ENCODE measurements at places on chromosomes 16 and 17.

DNA sequence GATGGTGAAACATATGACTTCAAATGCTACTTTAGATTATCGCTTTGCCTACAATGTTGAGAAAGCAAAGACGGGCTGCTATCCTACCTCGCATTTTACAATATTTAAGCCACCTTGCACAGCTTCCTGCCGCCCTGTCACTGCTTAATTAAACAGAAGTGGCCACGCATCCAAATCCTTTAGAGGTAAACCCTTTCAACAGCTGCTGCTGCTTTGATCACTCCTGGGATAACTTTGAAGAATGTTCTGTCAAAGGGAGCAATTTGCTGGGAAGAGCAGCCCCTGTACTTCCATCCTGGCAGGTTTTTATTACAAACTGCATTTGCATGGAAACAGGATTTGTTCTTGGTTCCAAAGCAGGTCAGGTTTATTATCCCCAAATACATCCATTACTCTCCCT, 24.2 kb upstream of the SSTR2 start:
- DNase-seq = no peak

- no peak for DNase-seq
These were observed 237.8 kb downstream of the PRKCA start for GRCh38 chr17:66540131-66540781.

- DNase-seq = no peak
These were observed 29.2 kb upstream of the FASN start for GRCh38 chr17:82127315-82127595.

DNA sequence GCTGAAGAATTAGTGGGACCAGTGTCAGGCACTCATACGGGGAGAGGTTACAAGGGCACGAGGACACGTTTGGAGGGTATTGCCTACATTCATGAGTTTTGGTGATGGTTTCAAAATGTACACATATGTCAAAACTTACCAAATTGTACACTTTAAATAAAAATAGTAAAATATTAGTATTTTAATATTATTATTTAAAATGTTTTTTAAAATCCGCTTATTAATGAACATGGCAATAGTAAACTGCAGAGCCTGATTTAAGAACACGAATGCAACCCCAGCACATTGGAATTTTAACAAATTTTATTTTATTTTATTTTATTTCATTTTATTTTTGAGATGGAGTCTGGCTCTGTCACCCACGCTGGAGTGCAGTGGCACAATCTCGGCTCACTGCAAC, 10.9 kb upstream of the ERCC4 start:
- no peak for DNase-seq

- DNase-seq = no peak
These were observed 46.1 kb downstream of the CHCT1 start for GRCh38 chr17:60468371-60468770.

DNA sequence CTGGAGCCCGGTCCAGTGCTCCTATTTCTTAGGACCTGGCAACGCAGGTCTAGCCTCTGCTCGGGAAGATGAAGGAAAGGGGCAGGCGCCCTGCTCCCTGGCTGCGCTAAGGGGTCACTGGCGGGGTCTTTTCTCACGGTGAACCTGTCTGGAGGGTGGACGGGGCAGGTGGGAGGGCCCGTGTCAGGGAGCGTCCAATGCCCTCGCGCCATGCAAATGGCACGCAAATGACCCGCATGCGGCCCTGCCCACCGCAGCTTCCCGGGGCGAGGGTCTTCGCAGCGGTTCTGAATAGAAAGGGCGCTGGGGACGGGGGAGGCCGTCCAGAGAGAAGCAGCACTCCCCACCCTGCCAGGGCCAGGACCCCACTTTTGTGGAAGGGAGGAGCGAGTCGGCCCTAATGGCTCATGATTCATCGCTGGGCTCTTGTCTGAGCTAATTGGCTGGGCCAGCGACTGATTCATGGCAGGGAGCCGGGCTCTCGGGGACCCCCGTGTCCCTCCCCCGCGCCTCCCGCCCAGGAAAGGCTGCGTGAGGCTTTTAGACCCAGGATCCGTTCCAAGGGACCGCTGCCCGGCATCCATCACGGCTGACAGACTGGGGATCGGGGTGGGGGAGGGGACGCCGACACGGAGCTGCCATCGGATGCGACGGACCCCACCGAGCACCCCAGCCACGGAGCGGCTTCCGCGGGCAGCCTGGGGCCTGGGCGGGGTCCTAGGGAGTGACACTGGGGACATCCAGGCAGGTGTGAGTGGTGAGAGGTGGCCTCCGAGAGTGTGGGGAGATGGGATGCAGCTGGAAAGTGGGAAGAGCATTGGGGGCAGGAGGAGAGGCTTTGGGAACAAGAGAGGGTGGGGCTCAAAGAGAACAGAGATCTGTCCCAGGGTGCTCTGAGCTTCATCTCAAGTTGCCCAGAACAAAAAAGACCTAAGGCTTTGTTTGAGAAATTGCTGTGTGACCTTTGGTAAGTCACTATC, 25.0 kb upstream of the NGFR start:
- no peak for DNase-seq

DNA sequence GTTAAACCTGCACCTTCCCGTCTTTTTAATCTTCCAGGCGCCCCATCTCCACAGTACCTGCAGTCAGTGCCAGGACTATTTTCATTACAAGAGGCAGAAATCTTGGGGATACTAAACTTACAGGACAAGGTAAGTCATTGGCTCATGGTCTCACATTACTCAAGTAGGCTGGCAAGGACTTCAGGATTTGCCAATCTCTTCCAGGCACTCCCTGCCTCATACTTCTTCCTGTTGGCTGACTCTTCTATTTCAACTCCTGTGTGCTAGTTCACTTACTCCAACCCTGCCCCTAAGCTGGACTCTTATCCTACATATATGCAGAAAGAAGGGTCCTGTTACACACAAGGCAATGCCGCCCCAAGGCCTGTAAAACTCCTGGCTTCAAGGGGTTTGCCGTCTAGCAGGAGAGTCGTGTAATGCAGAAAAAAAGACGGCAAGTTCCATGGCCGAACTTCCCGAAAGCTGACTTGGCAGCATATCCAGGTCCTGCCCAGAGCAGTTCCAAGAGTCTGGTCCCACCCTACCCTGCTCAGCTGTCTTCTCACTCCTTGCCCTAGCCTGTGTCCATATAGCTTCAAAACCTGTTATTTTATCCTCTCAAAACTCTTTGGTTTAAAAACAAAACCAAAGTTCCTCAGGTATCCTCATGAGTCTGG, 14.8 kb downstream of the ERN1 start:
- no peak for DNase-seq

GRCh38 chr16:58425756-58426494, 33.7 kb downstream of the GINS3 start:
- peak; percentile 91 for DNase-seq

- DNase-seq = no peak
These were observed 132.6 kb downstream of the PARN start for GRCh38 chr16:14497245-14498082.

GRCh38 chr17:47719411-47720152, 13.5 kb upstream of the TBX21 start:
- DNase-seq = peak; percentile 33

DNA sequence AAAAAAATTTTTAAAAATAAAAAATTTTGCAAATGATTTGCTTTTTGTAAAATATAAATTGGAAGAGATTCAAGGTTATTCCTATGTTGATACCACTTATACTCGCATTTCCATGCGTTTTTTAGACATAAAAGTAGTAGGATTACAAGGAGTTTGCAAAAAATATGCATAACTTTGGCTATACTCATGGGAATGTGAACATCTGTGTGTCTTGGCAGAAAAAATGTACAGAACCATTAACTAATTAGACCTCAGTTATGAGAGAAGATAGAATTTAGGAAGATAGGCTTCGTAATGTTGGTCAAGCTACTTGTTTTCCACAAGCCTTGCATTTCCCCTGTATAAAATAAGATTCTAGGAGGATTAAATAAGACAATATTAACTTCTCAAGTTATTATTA, 61.1 kb upstream of the VPS4A start:
- no peak for DNase-seq

GRCh38 chr17:11324021-11324420, 83.0 kb downstream of the SHISA6 start:
- DNase-seq = no peak

- DNase-seq = no peak
These were observed 8.7 kb downstream of the PPP1R9B start for GRCh38 chr17:50141745-50142110.

DNA sequence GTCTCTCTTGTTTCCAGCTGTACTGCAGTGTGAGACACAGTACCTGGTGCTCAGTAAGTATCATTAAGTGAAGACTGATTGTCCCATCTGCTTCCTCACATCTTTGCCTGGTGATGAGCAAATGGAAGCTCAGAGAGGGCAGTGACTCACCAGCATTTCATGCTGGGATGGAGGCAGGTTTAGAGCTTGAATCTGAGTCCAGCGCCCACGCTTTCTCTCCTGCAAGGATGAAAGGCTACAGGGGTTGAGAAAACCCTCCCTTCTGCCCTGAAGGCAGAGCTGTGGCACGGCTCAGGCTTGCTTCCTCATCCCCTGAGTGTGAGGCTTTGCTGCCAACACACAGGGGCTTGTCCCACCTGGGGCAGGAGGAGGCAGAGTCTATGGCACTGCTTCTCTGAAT, 1.5 kb upstream of the RNF112 start:
- DNase-seq = no peak

DNA sequence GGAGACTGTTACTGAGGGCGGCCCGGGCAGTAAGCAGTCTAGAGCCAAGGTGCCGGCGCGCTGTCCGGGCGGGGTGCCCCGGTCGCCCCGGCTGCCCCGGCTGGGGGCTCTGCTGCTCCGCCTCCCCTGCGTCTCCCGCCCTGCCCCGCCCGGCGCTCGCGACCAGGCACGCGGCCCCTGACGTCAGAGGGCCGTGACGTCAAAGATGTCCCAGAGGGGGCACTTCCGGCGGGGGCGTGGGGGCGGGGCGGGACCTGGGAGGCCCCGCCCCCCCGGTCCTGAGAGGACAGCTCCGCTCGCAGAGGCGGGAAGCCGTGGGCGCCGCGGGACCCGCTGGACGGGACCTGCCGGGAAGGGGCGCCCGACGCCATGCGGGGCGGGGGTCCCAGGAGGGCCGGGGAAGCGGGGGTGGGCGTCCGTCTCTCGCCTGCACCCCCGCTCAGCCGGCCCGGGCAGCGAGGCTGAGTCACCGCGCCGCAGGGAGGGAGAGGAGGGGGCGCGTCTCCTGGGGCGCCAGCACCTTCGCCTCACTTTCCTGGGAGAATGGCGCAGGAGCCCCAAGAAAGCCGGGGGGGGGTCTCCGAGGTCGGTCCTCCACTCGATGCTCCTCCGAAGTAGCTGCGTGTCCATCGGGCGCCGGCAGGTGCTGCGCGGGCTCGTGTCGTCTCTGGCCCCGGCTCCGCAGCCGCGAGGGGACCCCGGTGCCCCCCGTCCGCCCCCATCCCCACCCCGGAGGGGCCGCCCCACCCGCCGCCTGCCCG, 4.4 kb upstream of the HIC1 start:
- no peak for DNase-seq

DNA sequence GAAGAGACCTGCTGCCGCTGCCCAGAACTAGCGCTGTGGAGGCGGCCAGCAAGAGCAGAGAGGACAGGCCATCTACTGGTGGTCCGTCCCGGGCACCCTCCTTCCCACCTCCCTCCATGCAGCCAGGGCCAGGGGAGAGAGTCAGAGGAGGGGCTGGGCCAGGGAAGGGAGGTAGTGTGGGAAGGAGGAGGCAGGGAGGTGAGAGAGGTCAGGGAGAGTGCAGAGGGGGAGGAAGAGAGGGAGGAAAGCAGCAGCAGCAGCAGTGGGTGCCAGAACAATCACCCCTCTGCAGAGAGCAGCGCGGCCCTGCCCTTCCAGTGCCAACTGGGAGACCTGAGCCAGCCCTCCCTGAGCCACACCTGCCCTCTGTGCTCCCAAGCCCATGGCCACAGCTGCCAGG, 6.6 kb downstream of the C16orf95 start:
- DNase-seq = no peak

GRCh38 chr17:58384897-58385296, 32.4 kb downstream of the RNF43 start:
- DNase-seq = no peak

DNA sequence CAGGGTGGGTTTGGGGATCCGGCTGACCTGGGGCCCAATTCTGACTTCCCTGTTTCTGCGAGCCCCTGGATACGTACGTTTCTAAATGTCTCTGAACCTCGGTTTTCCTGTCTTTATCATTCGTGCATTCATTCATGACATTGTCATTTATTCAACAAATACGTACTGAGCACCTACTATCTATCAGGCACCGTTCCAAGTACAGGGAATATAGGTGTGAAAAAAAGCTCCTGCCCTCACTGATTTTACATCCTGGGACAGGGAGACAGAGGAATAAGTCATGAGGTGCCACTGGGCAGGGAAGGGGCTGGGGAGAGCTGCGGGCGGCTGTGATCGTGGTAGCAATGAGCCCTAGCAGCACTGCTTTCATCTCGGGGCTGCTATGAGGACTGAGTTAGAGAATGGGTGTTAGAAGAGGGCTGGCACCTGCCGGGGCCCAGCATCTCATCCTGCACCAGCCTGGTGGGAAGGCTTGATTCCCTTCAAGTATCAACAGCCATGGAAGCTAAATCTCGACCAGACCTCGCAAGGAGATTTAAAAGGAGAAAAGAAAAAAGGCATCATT, 88.3 kb upstream of the DNAH17 start:
- DNase-seq = no peak

DNA sequence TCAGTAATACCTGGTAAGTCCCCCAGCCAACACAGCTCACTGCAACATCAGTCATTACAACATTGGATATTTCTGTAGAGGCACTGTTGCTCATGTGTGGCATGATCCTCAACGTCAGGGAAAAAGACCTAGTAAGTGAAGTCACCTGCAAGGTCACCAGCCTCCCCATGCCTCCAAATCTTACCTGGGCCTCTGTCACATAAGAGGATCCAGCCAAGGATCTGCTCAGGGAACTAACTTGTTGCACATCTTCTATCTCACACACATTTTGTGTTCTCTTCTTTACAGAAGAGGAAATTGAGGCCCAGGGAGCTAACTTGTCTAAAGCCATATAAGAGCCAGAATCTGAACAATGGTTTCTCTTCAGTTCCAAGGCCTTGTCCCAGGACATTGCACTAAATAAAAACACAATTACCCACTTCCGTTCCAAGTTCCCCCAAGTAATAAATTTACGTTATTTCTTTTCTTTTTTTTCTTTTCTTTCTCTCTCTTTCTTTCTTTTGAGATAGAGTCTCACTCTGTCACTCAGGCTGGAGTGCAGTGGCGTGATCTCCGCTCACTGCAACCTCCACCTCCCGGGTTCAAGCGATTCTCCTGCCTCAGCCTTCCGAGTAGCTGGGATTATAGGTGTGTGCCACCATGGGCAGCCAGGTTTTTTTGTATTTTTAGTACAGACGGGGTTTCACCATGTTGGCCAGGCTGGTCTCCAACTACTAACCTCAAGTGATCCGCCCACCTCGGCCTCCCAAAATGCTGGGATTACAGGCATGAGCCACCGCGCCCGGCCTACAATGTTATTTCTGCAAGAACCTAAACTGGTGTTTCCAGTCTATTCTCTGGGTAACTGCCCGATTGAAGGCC, 1.3 kb downstream of the SHMT1 start:
- DNase-seq = no peak

DNA sequence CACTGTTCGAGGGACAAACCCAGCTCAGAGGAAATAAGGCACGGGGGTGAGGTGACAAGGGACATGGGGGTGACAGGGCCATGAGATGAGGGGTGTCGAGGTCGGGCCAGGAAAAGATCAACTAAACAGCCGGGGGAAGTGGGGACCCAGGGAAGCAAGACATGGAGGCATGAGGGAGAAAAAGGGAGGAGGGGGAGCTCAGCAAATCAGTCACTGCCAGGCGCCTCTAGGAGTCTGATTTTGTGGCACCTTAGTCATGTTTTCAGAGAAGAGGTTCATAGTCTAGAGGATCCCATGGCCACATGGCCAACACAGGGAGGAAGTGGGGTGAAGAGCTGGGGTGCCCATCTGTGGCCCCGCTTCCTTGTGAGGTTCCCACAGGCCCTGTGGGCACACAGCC, 814.5 kb downstream of the KCNJ18 start:
- no peak for DNase-seq

Measured in AML-193 (cell line).